ENCODE measurements at places on chromosomes 16 and 17.

DNA sequence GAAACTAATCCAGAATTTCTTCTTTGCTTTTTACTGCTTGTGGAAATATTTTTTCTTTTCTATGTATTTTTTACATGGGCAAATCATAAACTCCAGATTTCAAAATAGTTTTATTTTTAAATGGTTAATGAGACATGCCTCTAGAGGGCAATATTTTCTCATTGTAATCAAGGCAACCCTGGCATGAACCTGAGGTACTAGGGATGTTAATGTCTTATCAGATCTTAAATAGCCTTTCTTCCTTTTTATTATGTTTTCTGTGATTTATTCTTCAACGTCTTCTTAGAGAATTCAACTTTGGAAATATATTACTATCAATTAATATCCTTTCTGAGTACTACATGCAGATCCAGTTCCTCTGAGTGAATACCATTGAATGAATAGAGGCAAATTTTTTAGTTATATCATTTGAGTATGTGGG is 324.7 kb downstream of the BCAS3 start:
- peak; percentile 33 for DNase-seq

DNA sequence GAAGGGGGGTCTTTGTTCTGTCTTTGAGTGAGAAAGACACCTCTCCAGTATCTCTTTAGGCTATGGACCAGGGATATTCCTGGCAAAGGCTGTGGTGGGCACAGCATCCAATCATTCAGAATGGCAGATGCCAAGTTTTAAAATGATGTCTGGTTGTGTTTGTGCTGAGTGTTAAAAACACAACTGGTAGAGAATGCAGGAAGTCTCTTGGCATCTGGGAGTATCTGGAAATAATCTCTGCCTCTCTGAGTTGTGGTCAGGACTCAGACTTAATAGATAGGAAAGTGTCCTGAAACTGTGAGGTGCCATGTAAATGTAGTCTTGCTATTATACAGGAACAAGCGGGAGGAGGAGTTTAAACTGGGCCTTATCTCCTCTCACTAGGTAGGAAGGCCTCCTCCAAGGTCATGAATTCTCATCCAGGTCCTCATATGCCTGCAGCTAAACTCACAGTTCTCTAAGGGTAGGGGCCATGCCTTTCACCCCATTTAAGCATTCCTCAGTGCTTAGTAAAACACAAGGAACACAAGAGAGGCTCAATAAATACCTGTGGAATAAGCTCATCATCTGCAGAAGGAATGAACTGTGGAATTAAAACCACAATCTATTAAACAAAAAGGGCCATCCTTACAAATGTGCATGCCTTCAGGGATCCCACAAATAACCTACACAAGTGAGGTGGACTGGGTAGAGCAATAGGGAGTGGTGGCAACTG is 317.6 kb downstream of the CBLN1 start:
- no peak for DNase-seq

DNA sequence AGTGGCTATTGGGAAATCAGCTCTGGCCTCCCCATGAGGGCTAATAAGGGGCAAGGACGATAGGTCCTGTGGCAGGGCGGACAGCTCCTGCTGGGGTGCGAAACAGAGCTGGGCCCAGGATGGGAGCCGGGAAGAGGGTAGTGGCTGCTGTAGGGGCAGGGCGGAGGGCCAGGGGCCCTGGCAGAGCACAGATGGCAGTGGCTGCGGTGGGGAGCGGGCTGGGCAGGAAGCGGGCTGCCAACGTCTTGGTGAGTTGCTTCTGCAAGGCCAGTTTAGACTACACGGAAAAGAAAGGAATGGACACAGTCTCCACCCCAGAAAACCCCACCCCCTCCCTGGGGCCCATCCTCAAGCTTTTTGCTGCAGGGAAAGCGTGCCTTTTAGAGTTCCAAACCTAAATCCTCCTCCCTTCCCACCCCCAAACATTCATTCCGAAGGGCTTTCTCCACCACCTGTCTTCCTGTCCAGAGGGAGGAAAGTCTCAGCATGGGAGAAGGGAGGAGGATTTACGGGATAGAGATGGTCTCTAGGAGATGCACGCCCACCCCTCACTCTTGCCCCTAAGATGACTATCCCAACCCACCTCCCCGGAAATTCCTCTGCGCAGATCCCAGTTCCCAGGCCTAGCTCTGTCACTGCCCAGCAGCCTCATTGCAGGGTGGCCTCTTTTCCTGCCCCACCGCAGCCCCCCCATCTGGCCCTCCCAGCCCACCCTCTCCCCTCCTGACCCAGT is 7.1 kb downstream of the NKIRAS2 start:
- DNase-seq = no peak

DNA sequence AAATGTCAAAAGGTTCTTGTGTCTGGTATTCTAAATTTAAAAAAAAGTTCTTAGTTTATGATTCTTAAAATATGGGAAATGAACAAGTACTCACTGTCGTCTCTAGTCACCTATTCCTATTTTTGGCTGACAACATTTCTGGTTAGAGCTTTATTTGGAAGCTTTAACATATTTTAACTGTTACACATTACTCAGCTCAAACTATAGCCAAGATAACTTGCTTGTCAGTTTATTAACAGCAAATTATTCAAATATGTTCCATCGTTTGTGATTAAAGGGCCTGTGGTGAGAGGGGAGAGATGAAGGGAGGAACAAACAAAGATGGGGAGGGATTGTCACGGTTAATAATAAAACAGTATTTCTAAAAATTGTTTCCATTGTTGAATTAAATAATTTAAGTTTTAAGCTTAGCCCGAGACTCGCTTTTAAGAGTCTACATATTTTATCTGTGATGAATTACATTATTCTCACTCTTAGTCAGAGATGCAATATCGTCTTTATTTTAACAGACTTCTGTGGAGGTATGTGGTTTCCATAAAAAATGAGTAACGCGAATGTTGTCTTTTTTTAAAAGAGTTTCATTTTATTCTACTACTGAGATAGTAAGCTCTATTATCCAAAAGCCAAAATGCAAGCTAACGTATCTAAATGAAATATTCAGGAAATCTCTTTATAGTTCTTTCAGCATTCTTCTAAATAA is 321.9 kb upstream of the PMFBP1 start:
- DNase-seq = no peak

DNA sequence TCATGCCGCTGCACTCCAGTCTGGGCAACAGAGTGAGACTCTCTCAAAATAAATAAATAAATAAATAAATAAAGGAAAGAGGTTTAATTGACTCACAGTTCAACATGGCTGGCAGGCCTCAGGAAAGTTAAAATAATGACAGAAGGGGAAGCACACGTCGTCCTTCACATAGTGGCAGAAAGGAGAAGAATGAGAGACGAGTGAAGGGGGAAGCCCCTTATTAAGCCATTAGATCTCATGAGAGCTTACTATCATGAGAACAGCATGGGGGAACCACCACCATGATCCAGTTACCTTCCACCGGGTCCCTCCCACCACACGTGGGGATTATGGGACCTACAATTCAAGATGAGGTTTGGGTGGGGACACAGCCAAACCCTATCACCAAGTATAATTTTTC is 54.5 kb downstream of the PAFAH1B1 start:
- DNase-seq = no peak

DNA sequence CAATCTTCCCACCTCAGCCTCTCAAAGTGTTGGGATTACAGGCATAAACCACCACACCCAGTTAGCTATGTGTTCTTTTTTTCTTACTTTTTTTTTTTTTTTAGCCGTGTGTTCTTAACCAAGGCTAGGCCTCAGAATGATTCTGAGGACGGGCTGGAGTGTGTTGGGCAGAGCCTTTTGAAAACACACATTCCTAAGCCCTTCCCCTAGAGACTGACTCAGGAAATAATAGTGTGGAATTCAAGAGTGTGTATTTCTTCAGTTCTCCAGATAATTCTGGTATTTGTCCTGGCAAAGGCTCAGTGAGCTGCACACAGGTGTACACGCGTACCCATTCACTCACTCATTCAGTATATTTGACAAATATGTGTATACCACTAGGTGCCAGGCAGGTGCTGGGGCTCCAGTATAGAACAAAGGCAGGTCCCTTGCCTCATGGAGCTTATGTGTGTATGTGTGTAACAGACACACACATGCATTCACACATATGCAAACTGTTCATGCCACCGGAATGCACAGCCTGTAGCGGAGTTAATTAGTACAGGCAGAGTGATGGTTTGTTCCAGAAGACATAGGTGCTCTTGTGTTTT is 19.4 kb upstream of the NFATC3 start:
- no peak for DNase-seq

DNA sequence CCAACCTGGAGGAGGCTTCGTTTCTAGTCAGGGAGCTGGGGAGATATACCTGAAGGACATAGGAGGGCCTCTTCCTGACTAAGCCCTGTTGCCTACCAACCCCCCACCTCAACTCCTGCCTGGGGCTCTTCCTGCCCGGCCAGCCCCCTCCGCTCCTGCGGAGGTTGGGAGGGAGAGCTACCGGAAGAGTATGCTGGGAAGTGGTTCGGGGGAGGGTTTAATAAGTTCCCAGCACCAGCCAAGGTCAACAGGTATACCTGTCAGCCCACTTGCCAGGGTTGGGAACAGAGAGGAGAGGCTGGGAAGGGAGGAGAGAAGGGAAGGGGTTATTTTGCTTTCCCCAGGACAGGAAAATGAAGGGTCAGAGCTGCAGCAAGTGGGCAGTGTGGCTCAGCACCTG is 4.7 kb downstream of the PPP1R1B start:
- no peak for DNase-seq

- DNase-seq = no peak
These were observed 14.6 kb upstream of the SLC38A7 start for GRCh38 chr16:58699151-58699550.

DNA sequence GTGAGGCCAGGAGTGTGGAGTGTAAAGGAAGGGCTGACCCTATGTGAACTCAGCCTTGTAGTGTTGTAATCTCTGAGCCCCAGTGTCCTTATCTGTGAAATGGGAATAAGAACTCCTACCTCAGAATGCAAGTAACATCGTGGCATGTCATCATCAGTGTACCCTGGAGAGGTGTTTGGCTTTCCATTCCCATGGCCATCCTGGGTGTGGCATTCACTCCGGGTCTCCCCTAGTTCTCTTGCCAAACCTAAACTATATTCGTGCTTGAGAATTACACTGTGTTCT is 1.9 kb downstream of the NXPH3 start:
- no peak for DNase-seq

DNA sequence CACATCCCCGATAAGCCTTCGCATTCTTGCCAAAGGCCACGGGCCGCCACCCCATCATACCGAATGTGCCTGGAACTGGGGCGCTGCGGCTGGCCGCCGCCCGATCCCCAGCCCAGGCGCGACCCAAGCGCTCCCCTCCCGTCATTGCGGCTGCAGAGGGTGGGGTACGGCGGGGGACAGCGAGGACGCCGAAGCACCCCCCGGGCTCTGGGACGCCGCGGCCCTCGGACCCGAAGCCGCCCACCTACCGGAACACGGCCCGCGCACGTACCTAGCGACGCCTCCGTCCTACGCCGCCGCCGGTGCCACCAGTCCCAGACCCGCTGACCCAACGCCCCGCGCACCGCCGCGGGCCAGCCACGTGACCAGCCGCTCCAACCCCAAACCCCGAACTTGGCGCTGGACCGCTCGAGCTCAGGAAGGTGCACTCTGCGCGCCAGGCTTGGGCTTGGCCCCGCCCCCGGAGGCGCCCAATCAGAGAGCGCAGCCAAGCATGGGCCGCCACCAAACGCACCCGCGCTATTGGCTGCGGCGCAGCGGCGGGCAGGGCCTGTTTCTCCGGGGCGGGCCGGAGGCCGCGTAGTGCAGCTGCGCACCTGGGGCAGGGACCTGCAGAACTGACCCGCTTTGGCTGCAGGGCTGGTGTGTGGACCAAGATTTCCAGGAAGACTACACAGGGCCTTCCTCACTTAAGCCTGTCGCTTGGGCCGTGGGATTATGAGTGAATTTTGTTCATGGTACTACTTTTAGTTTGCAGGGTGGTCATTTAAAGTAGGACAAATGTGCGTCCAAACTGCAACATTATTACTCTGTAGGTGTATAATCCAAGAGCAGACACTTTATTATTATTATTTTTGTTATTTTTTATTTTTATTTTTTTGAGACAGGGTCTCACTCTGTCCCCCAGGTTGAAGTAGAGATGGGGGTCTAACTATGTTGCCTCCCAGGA is at the start of gene SHMT1:
SHMT1 (minus strand) TSS at position 450 of the 949 bp plus-strand sequence. CDS start 7,569 bp downstream, outside the sequence.
- DNase-seq = peak; percentile 79

GRCh38 chr17:28509789-28510188 is 3.6 kb downstream of the FOXN1 start:
- no peak for DNase-seq

GRCh38 chr16:70160821-70161220 is 12.8 kb upstream of the CLEC18C start:
- no peak for DNase-seq

DNA sequence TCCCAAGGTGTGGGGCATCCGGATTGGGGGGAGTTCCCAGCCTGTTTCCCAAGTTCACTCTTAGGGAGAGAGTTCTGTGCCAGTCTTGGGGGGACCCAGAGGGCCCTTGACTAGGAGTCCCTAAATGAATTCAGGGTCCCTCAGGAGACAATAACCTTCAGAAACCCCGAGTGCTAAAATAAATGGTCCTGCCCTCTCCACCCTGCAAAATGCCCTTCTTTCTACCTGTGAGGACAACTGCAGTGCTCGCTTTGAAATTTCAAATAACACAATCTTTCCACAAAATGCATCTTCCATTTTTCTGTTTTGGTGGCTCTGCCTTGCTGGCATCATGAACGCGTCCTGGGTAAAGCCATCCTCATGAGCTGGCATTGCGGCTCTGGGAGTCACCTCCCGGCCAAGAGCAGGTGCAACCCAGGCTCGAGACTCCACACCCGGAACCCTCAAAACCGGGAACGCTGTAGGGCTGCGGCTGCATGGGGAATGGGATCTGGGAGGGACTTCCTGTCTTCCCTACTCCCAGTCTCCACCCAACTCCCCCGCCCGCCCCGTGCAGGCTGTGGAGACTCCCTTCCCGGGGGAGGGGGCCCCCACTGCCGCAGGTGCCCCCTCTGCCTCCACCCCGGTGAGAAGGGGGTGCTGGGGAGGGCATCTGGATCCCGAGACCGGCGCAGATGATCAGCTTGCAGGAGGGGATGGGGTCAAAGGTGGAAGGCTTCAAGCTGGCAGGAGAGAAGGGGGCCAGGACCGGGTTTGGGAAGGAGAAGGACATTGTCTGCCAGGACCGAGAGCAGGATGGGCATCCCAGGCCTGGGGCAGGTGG is at the start of gene ZNF205:
ZNF205 (plus strand) TSS at position 529 of the 823 bp plus-strand sequence. CDS start 845 bp downstream, outside the sequence.
- peak; percentile 52 for DNase-seq

- no peak for DNase-seq
These were observed 468.0 kb upstream of the RBFOX1 start for GRCh38 chr16:6864671-6865070.

DNA sequence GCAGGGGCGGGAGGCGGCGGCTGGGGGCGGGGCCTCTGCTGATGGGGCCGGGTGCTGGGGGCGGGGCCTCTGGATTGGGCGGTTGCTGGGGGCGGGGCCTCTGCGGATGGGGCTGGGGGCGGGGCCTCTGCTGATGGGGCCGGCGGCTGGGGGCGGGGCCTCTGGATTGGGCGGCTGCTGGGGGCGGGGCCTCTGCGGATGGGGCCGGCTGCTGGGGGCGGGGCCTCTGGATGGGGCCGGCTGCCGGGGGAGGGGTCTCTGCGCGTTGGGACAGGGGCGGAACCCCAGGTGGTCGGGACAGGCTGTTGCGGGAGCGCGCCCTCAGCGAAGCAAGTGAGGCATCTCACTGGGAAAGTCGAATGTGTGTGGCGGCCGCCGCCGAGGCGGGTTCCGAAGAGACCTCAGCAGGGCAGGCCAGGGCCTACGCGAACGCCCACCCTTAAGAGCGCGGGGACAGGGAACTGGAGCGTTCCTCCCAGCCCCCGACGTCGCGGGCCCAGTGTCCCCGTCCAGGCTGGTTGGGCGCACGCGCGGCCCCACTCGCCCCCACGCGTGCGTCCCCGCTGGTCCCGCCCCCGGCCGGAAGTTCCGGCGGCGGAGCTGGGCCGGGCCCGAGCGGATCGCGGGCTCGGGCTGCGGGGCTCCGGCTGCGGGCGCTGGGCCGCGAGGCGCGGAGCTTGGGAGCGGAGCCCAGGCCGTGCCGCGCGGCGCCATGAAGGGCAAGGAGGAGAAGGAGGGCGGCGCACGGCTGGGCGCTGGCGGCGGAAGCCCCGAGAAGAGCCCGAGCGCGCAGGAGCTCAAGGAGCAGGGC is at the start of gene STUB1:
STUB1 (plus strand) TSS at position 597 of the 811 bp plus-strand sequence; CDS start at position 713, 116 bp downstream.
- DNase-seq = peak; percentile 48
